ENCODE measurements at places on chromosomes 3 and 15.

GRCh38 chr3:119433613-119434325 lies 29.6 kb downstream of the TMEM39A start:
- H3K27ac ChIP-seq: no peak overlapping the region
- H3K4me1 ChIP-seq: no peaks in the 10 kb centered on the region
- DNase-seq: no peak
- no peaks in the 10 kb centered on the region for H3K36me3 ChIP-seq
- no peaks in the 10 kb centered on the region for H3K27me3 ChIP-seq
- no peak overlapping the region for H3K4me3 ChIP-seq

- no peaks in the 10 kb centered on the region for H3K27me3 ChIP-seq
- no peaks in the 10 kb centered on the region for H3K4me1 ChIP-seq
- DNase-seq: no peak
- no peak overlapping the region for H3K4me3 ChIP-seq
- no peak overlapping the region for H3K27ac ChIP-seq
- no peaks in the 10 kb centered on the region for H3K36me3 ChIP-seq
Measured at GRCh38 chr15:37837276-37837675, 97.2 kb upstream of the TMCO5A start.

- peak overlapping the region; percentile 15 for H3K4me3 ChIP-seq
- no peaks in the 10 kb centered on the region for H3K27me3 ChIP-seq
- no peak for DNase-seq
- peaks cover 23% of the 10 kb centered on the region for H3K4me1 ChIP-seq
- H3K27ac ChIP-seq: peak overlapping the region; percentile 75
Measured at GRCh38 chr3:51390246-51391074, 625 bp upstream of the RBM15B start.

- DNase-seq: no peak
- H3K27me3 ChIP-seq: no peaks in the 10 kb centered on the region
- no peak overlapping the region for H3K27ac ChIP-seq
Measured at GRCh38 chr15:88089024-88089620, 167.4 kb downstream of the NTRK3 start.

- H3K4me1 ChIP-seq: no peaks in the 10 kb centered on the region
- no peaks in the 10 kb centered on the region for H3K36me3 ChIP-seq
- H3K27me3 ChIP-seq: no peaks in the 10 kb centered on the region
- no peak for DNase-seq
- peak overlapping the region; percentile 61 for H3K4me3 ChIP-seq
Measured at GRCh38 chr3:3127432-3128010, 781 bp downstream of the TRNT1 start.

- no peaks in the 10 kb centered on the region for H3K4me1 ChIP-seq
- H3K27me3 ChIP-seq: no peaks in the 10 kb centered on the region
- H3K4me3 ChIP-seq: no peak overlapping the region
- no peaks in the 10 kb centered on the region for H3K36me3 ChIP-seq
Measured at GRCh38 chr3:151974067-151974466, 100.6 kb downstream of the SUCNR1 start.

DNA sequence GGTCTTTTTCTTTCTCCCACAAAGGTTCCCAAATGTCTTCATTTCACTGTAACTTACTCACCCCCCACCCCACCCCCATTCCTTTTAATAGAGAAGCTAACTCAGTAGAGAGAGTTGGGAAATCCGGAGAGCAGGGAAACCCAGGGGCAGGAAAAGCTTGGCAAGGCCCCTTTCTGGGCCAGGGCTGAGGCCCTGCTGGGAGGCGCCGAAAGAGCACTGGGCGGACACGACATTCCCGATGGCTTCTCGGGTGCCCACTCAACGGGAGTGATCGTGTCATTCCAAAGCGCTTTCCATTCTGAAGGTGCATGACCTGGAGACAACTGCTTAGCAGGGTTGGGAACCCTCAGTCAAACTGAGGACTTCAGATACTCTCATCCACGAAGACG lies 1.6 kb upstream of the DALRD3 start:
- peak overlapping the region; percentile 98 for H3K27ac ChIP-seq
- no peaks in the 10 kb centered on the region for H3K36me3 ChIP-seq
- peak overlapping the region; percentile 93 for H3K4me3 ChIP-seq
- no peak for DNase-seq

DNA sequence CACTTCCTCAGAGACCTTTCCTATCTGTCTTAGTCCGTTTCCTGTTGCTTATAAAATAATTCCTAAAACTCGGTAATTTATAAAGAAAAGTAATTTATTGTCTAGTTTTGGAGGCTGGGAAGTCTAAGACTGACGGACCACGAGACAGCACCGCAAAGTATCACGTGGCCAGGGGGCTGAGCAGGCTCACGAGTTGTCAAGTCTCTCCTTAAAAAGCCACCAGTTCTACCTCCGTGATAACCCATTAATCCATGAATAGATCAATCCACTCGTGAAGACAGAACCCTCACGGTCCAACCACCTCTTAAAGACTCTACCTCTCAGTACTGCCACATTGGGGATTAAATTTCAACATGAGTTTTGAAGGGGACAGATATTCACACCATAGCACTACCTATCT lies 821 bp downstream of the LINS1 start:
- DNase-seq: no peak
- peaks cover 17% of the 10 kb centered on the region for H3K4me1 ChIP-seq
- H3K4me3 ChIP-seq: peak overlapping the region; percentile 79
- peak overlapping the region; percentile 81 for H3K27ac ChIP-seq
- no peaks in the 10 kb centered on the region for H3K36me3 ChIP-seq

- H3K36me3 ChIP-seq: no peaks in the 10 kb centered on the region
- H3K4me3 ChIP-seq: no peak overlapping the region
- no peak for DNase-seq
- no peaks in the 10 kb centered on the region for H3K27me3 ChIP-seq
Measured at GRCh38 chr3:85535517-85535916, 576.7 kb downstream of the CADM2 start.

GRCh38 chr15:77654975-77655374 lies 22.3 kb upstream of the LINGO1 start:
- H3K27ac ChIP-seq: no peak overlapping the region
- no peak overlapping the region for H3K4me3 ChIP-seq

GRCh38 chr15:27669641-27670040 lies 429.5 kb downstream of the OCA2 start:
- H3K27ac ChIP-seq: no peak overlapping the region
- no peaks in the 10 kb centered on the region for H3K4me1 ChIP-seq
- no peak overlapping the region for H3K4me3 ChIP-seq
- H3K36me3 ChIP-seq: no peaks in the 10 kb centered on the region

- H3K27me3 ChIP-seq: no peaks in the 10 kb centered on the region
- no peak for DNase-seq
- no peak overlapping the region for H3K27ac ChIP-seq
- no peaks in the 10 kb centered on the region for H3K4me1 ChIP-seq
- no peaks in the 10 kb centered on the region for H3K36me3 ChIP-seq
Measured at GRCh38 chr3:158352551-158352950, 218.4 kb upstream of the MLF1 start.

DNA sequence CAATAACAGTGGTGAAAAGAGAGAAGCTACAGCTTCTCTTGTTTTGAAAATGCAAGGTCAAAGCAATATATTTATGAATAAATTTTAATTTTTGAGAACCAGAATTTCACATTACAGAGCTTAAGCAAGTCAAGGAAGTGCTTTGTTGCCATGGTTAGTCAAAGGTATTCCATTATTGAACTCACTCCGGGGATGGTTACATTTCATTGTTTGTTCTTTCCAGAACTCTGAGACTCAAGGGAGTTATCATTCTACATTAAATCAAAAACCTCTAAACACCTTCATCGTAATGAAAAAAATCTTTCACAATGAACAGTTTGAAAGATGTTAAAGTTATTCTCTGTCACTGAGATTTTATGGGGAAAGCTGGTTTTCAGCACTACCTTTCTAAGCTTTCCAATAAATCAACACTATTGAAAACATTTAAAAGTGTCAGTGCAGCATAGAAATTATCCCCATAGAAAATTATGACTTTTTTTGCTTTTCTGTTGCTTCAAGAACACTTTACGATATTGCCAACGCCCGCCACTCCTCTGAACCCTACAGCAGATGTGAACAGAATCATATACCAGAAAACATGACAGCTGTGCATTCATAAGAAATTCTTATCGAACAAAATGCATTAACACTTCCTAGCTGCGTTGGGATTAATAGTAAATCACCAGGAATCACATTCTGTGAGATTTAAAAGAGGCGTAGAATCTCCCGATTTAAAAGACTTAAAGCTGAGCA lies 83.0 kb downstream of the OTOL1 start:
- no peaks in the 10 kb centered on the region for H3K27me3 ChIP-seq
- no peak overlapping the region for H3K27ac ChIP-seq
- no peaks in the 10 kb centered on the region for H3K4me1 ChIP-seq
- no peak for DNase-seq

DNA sequence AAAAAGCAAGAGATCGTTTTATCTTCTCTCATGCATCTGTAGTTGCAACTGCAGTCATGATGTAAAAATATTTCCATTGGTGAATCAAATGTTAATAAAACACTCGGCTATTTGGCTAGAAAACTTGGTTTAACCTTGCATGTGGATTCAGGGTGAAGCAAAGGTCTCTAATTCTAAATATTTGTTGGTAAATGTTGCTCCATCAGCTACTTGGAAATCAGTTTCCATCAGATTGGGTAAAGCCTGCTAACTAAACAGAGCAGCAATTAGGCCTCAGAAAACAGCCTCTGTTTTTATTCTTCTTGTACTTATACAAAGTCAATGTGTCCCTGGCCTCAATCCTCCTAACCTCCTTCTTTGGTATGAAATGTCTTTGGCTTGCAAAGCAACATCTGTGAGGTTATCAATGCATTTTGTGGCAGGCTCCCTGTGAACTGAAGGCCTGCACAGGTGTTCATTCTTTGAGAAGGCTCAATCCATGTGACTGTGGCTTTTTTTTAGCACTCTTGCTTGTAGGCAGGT lies 312.3 kb downstream of the WDR72 start:
- H3K4me1 ChIP-seq: no peaks in the 10 kb centered on the region
- no peaks in the 10 kb centered on the region for H3K36me3 ChIP-seq
- H3K4me3 ChIP-seq: no peak overlapping the region
- no peak overlapping the region for H3K27ac ChIP-seq

GRCh38 chr15:35669432-35670045 lies 123.6 kb upstream of the DPH6 start:
- H3K27me3 ChIP-seq: no peaks in the 10 kb centered on the region
- no peaks in the 10 kb centered on the region for H3K36me3 ChIP-seq
- H3K4me3 ChIP-seq: no peak overlapping the region
- no peaks in the 10 kb centered on the region for H3K4me1 ChIP-seq

- H3K27me3 ChIP-seq: no peaks in the 10 kb centered on the region
- H3K27ac ChIP-seq: no peak overlapping the region
- H3K4me1 ChIP-seq: no peaks in the 10 kb centered on the region
- no peak for DNase-seq
- no peak overlapping the region for H3K4me3 ChIP-seq
- no peaks in the 10 kb centered on the region for H3K36me3 ChIP-seq
Measured at GRCh38 chr3:144524531-144524930, 552.9 kb downstream of the DIPK2A start.

DNA sequence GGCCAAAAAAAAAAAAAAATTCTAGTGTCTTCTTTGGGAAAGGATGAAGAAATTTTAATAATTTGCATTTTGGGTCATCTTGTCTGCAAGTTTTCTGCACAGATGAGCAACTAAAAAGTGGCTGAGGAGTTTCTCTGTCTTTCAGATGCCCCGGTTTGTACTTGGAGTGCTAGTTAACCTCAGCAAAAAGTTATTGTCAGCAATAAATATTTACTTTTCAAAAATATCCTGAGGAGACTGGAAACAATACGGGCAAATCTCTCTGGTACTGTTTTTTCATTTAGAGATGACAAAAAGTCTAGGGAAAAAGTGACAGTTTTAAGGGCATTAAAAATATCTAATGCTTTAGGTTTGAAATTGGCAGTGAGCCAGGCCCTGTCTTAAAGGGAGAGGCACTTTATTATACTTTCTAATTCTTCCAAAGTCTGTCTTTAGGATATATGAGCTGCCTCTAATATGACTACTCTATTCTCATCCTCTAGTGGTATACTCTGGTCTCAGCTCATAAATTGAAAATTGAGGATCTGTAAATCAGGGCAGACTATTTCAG lies 436.0 kb upstream of the NR2F2 start:
- no peak overlapping the region for H3K4me3 ChIP-seq
- peak overlapping the region; percentile 5 for H3K27ac ChIP-seq
- no peaks in the 10 kb centered on the region for H3K27me3 ChIP-seq
- DNase-seq: no peak
- no peaks in the 10 kb centered on the region for H3K36me3 ChIP-seq
- no peaks in the 10 kb centered on the region for H3K4me1 ChIP-seq

- no peaks in the 10 kb centered on the region for H3K36me3 ChIP-seq
- H3K27ac ChIP-seq: no peak overlapping the region
- H3K27me3 ChIP-seq: no peaks in the 10 kb centered on the region
- H3K4me1 ChIP-seq: no peaks in the 10 kb centered on the region
- no peak for DNase-seq
- H3K4me3 ChIP-seq: no peak overlapping the region
Measured at GRCh38 chr15:62877276-62877857, 165.2 kb upstream of the TPM1 start.

- no peaks in the 10 kb centered on the region for H3K27me3 ChIP-seq
- H3K36me3 ChIP-seq: no peaks in the 10 kb centered on the region
- H3K4me1 ChIP-seq: no peaks in the 10 kb centered on the region
- DNase-seq: no peak
- no peak overlapping the region for H3K27ac ChIP-seq
- H3K4me3 ChIP-seq: no peak overlapping the region
Measured at GRCh38 chr15:44101944-44102343, 93.1 kb downstream of the FRMD5 start.

GRCh38 chr3:141356046-141356445 lies 12.3 kb upstream of the ZBTB38 start:
- H3K4me3 ChIP-seq: no peak overlapping the region
- no peaks in the 10 kb centered on the region for H3K4me1 ChIP-seq
- DNase-seq: no peak
- no peaks in the 10 kb centered on the region for H3K36me3 ChIP-seq

DNA sequence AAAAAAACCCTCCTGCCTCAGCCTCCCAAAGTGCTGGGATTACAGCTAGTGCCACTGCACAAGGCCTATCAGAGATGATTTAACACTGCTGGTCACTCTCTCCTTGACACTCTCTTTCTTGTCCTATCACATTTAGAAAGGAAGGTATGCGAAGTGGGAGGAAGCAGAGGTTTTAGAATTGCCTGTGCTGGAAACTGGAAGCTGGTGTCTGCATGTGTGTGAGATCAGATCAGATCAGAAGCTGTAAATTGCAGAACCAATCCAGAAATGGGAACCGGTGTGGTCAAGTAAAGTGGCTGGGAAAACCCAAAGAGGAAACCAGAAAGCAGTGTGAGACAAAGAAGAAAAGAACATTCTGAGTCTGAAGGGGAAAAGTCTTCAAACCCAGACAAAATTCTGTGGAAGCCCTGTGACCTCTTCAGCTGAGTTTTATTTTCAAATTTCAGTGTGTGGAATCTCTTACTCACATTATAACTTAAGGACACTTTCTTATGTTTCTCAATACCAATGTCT lies 2.8 kb downstream of the EFHB start:
- no peaks in the 10 kb centered on the region for H3K27me3 ChIP-seq
- no peak overlapping the region for H3K27ac ChIP-seq

DNA sequence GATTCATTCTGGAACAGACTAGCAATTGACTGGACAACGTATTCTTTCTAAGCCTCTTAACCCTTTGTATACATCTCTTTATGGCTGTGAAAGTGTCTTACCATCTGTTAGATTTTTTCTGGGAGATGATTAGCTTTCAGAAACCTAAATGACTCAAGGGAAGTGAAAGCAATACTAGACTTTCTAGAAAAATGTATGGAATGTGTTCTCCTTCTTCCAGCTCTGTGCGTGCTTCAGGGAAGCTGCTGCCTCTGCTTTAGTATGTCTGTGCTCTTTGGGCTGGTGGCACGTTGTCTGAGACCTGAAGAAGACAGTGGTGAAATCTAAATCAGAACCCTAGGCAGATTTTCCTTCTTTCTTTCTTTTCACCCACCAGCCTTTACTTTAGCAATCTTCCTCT lies 89.5 kb downstream of the ITPR1 start:
- H3K4me1 ChIP-seq: peaks cover 6% of the 10 kb centered on the region
- no peak for DNase-seq
- no peaks in the 10 kb centered on the region for H3K36me3 ChIP-seq
- H3K4me3 ChIP-seq: no peak overlapping the region
